Effector memory CD4-positive, alpha-beta T cell (primary cell): ENCODE measurements at places on chromosomes 5 and 9.

GRCh38 chr9:132994410-132995120 lies 16.1 kb downstream of the GFI1B start:
- H3K4me1 ChIP-seq = no peaks in the 10 kb centered on the region
- H3K4me3 ChIP-seq = no peak overlapping the region
- H3K27me3 ChIP-seq = peaks cover 6% of the 10 kb centered on the region

DNA sequence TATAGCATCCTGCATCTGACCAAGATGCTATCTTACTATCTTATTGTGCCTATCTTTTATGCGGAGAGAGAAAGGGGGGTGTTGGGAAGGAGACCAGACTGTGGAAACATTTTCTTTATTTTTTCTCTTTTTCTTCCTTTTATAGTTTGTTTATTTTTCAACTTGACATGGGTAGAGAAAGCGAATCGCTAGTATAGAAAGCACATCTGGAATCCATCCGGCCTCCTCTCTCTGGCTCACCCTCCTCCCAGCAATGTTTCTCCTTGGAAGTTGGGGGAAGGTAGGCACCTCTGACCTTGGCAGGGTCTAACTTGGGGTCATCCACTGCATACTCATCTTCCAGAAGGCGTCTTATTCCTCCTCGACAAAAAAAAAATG lies 3.9 kb downstream of the S1PR3 start:
- peaks cover 8% of the 10 kb centered on the region for H3K27me3 ChIP-seq
- H3K4me3 ChIP-seq = no peak overlapping the region
- DNase-seq = no peak
- no peak overlapping the region for H3K27ac ChIP-seq
- peaks cover 3% of the 10 kb centered on the region for H3K4me1 ChIP-seq
- no peaks in the 10 kb centered on the region for H3K36me3 ChIP-seq

GRCh38 chr5:58330781-58331180 lies 129.1 kb downstream of the PLK2 start:
- H3K27ac ChIP-seq = no peak overlapping the region
- H3K4me3 ChIP-seq = no peak overlapping the region
- no peaks in the 10 kb centered on the region for H3K36me3 ChIP-seq
- H3K4me1 ChIP-seq = no peaks in the 10 kb centered on the region

GRCh38 chr5:102048940-102049339 lies 247.1 kb downstream of the SLCO4C1 start:
- DNase-seq = no peak
- no peak overlapping the region for H3K27ac ChIP-seq
- H3K27me3 ChIP-seq = no peaks in the 10 kb centered on the region
- no peaks in the 10 kb centered on the region for H3K36me3 ChIP-seq
- H3K4me3 ChIP-seq = no peak overlapping the region

DNA sequence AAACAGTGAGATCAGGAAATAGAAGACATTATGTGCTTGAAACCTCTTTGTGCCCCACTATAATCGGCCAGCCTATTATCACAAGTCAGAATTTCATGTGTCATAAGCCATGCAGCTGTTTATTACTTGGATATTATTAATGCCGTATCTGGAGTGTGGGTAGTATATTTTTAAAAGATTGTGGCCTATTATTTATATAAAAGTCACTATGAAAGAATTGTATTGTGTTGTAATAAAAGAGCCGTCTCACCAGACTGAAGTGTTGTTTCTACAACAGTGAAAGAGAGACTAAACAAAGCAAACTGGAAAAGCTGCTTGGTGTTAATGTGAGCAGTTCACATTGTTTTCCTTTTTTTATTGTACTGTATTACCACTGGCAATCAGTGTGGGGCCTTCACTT lies 449.1 kb downstream of the PSAT1 start:
- H3K27me3 ChIP-seq = no peaks in the 10 kb centered on the region
- H3K4me3 ChIP-seq = no peak overlapping the region
- no peak for DNase-seq
- no peaks in the 10 kb centered on the region for H3K36me3 ChIP-seq

- no peak for DNase-seq
- H3K4me1 ChIP-seq = peaks cover 22% of the 10 kb centered on the region
- no peaks in the 10 kb centered on the region for H3K27me3 ChIP-seq
- no peak overlapping the region for H3K4me3 ChIP-seq
Observed at GRCh38 chr5:87079219-87079618, 188.5 kb upstream of the RASA1 start.

- H3K27ac ChIP-seq = no peak overlapping the region
- H3K4me1 ChIP-seq = no peaks in the 10 kb centered on the region
- H3K36me3 ChIP-seq = no peaks in the 10 kb centered on the region
- H3K4me3 ChIP-seq = no peak overlapping the region
Observed at GRCh38 chr5:78611126-78611605, 37.4 kb downstream of the LHFPL2 start.

- no peaks in the 10 kb centered on the region for H3K36me3 ChIP-seq
- H3K4me1 ChIP-seq = peaks cover 23% of the 10 kb centered on the region
- no peaks in the 10 kb centered on the region for H3K27me3 ChIP-seq
- no peak for DNase-seq
Observed at GRCh38 chr9:4669890-4670289, 3.6 kb upstream of the SPATA6L start.
